ENCODE measurements at places on chromosomes 7 and 10. TPM values are rescaled to one million over a fixed set of nuclear protein-coding genes. Genes with fewer than 3 reads are reported as not detected.
A peak's percentile ranks its signal among the peaks of the same experiment; 100 is the strongest.

GRCh38 chr7:117349570-117349969 is 26.7 kb upstream of the WNT2 start:
- DNase-seq, result no peak

- no peak for DNase-seq
Measured at GRCh38 chr10:132302421-132303310, 5.1 kb downstream of the STK32C start.

- no peak for DNase-seq
Measured at GRCh38 chr10:45433716-45434469, 59.9 kb downstream of the ALOX5 start.

DNA sequence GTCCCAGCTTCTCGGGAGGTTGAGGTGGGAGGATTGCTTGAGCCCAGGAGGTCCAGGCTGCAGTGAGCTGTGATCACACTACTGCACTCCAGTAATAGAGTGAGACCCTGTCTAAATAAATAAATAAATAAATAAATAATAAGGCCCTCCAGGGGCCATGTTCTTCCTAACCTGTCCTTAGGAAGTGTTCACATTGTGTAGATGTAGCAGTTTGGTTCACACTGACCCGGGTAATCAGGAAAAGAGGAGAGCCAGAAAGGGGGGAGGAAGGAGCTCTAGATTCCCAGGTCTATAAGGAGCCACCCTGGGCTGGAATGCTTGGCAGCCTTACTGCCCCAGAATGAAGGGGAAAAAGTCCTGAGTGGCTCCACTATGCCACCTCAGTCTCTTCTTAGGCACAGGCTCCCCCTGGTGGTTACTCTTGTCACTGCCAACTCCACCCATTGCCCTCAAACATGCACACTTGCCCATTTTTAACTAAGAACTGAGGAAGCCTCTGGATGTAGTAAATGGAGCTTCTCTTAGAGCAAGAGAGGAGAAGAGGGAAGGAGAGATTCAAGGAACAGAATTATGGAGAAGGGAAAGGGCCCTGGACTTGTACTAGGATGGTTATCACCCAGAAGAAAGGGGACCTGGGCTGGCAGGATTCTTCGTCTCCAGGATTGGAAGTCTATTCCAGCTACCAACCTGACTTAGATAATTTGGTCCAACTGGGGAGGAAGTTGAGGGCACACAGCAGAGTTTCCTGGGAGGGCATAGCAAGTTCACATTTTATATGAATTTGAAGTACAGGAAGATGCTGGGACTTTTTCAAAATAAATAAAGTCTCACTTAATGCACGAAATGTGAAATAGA is 7.8 kb downstream of the HPS6 start:
- DNase-seq, result peak; percentile 67

DNA sequence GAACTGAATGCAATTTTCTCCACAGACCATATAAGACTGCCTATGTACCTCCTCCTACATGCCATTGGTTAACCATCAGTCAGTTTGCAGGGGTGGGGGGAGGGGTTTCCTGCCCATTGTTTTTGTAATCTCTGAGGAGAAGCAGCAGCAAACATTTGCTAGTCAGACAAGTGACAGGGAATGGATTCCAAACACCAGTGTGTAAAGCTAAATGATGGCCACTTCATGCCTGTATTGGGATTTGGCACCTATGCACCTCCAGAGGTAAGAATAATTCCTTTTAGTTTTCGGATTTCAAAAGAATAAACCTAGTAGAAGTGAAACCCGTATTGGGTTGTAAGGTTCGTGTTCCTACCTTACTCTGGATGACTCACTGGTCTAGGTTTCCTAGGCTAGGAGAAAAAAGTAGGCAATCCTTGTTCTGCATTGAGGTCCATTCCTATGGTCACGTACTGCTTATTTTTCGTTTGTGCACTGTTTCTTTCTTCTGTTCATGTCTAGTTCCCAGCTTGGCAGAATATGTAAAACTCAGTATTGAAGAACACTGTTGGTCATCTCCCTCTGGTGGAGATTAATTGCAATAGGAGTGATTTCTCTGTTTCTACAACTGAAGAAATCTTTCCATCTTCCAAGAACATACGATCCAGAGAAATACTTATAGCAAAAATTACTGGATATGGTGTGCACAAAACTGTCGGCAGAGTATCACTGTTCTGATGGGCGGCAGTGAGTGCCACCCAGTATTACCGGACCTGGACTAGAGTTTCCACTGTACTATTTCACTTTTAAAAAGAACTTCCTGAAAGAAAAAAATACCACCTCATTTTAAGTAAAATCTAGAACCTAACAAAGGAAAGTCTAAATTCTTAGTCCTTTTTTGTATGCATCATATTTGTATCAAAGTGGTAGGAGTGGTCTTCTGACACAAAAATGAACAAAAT is at the start of gene AKR1C3:
Gene AKR1C3 (plus strand): TSS at position 150 of the 941 bp plus-strand sequence. CDS start 31 bp downstream, at position 181.
- peak; percentile 83 for DNase-seq

- DNase-seq, result no peak
Measured at GRCh38 chr10:11145495-11145855, 127.8 kb downstream of the CELF2 start.

DNA sequence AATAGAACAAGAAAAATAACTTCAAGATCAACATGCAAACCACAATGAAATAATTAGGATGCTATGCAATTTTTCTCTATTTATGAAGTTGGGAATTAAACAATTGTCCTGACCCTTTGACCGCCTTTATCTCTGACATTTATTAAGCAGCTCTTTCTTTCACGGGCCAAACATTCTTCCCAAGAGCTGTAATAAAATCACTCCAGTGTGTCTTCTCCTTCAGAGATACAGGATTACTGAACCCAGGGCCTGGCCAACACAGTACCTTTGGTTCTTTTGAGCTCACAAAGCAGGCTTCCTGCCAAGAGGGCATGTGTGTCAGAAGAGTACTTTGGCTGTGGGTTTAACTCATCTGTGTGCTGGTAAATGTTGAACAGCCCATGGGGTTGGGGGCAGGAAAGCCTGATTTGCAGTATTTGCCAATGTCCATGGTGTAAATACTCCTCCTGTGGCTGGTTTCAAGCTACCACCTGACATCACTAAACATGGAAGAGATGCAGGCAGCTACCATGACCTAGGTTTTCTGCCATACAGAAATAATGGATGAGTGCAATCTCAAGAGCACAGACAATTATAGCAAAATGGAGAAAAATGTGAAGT is 121.7 kb downstream of the FANK1 start:
- DNase-seq, result peak; percentile 4

DNA sequence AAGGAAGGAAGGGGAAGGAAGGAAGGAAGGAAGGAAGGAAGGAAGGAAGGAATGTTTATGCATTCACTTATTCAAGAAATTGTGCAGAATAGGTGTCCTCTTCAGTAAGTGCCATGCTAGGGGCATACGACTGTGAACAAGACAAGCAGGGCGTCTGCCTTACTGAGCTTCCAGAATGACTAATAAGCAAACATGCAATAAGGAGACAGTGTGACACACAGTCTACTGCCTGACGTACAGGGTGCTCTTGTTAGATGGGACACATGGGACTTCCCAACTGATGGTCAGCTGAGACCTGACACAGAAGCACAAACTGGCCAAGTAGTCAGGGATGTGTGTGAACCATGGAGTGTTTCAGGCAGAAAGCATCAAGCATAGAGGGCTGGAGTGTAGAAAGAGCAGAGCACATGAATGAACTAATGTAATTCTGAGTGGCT is 18.2 kb downstream of the DNAJC12 start:
- DNase-seq, result peak; percentile 11

DNA sequence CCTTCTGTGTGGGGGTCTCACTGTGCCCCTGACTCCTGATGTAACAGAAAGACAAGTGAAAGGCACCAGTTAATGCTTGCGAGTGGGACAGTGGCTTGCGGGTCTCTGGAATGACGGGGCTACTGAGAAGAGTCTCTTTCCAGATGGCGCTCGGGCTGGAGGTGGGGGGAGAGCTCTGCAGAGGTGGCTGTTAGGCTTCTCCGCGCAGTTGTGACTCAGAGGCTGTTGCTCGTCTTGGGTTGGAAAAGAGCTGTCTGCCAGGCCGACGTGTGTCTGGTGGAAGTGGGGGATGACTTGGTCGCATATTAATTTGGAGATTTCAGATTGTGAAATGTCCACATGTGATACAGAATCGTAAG is 27.9 kb upstream of the SH2B2 start:
- DNase-seq, result no peak

DNA sequence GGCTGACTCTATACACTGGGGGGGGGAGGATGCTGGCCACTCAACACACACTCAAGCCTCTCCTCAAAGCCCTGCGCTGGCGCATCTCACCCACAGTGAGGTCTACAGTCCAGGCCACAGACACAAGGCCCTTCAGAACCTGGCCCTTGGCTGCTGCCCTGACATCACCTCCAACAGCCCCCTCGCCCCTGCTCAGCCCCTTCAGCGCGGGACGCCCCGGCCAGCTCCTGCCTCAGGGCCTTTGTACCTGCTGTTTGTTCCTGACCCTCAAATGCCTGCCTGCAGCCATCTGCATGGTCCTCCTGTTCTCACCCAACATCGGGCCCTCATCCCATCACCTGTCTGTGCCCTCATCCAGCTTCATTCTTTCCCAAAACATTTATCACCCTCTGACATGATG is 572.6 kb downstream of the DNAJB6 start:
- DNase-seq, result no peak

- no peak for DNase-seq
Measured at GRCh38 chr10:66223656-66224055, 702.2 kb upstream of the LRRTM3 start.

The GPRIN2 gene
- not detected for total RNA-seq

The GJD4 gene
- not detected for total RNA-seq

The HABP2 gene
- total RNA-seq, result not detected
